Tongue (tissue), 3 donors: ENCODE measurements at places on chromosomes 12 and 14.

- no peak for DNase-seq
Measured at GRCh38 chr12:6823182-6824084, 1.8 kb downstream of the GPR162 start.

GRCh38 chr12:14514946-14515345, 52.7 kb downstream of the PLBD1 start:
- DNase-seq = no peak

DNA sequence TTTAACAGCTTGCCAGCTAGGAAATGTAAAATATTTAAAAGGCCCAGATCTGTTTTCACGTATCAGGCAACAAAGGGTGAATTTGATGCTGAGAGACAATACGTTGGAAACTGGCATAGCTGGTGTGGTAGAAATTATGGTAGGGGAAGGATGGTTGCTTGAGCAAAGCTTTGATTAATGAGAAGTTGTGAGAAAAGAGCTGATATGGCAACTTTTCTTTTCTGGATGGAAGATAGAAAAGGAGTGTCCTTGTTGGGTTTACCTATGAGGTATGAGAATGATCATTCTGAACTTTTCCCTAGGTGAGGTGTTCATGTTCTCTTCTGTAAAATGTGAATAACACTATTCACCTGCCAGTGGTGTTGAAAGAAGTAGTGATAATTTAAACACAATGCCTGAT, 34.2 kb downstream of the ZNF641 start:
- no peak for DNase-seq

GRCh38 chr12:63090716-63091115, 60.3 kb downstream of the AVPR1A start:
- DNase-seq = no peak

DNA sequence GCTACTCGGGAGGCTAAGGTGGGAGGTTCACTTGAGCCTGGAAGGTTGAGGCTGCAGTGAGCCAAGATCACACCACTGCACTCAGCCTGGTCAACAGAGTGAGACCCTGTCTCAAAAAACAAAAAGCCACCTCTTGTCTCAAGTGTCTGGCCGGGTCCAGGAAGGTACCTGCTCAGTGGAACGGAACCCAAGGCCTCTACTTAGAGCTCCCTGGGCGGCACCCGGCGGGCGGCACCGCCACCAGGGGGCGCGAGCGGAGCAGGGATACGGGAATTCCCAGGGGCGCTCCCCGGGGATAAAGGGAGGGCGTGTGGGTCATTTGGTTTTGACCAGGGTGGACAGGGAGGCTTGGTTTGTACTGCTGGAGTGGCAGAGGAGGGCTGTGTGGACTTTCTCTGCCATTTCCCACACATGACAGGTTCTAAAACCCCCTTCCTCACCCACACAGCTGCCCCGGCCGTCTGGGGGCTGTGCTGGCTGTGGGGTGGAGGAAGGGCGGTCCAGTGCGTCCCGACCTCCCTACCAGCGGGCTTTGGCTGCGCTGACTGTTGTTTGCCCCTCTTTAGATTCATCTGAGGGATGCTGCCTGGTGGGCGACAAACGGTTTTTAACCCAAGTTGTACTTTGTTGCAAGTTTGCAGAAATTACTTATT, 91.4 kb downstream of the SETD3 start:
- no peak for DNase-seq

DNA sequence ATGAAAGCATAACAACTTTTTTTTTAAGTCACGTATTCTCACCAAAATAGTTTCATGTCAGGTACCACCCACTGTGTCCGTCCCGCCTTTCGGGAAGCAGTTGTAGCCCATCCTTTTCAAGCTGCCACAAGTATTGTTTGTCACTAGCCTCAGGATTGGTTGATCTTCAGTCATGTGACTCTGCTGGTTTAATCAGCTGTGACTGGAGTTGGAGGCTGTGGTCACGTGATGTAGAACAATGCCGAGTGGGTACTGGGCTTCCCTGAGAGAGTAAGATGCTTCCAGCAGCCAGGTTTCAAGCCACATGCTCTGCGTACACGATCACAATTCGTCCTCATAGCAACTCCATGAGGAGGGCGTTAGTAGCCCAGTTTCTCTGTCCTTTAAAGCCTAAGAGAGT, 83.0 kb upstream of the WSCD2 start:
- DNase-seq = peak; percentile 4

- no peak for DNase-seq
Measured at GRCh38 chr12:52909331-52909730, 4.5 kb upstream of the KRT8 start.

GRCh38 chr14:80996049-80996901, 40.9 kb downstream of the TSHR start:
- DNase-seq = peak; percentile 74

DNA sequence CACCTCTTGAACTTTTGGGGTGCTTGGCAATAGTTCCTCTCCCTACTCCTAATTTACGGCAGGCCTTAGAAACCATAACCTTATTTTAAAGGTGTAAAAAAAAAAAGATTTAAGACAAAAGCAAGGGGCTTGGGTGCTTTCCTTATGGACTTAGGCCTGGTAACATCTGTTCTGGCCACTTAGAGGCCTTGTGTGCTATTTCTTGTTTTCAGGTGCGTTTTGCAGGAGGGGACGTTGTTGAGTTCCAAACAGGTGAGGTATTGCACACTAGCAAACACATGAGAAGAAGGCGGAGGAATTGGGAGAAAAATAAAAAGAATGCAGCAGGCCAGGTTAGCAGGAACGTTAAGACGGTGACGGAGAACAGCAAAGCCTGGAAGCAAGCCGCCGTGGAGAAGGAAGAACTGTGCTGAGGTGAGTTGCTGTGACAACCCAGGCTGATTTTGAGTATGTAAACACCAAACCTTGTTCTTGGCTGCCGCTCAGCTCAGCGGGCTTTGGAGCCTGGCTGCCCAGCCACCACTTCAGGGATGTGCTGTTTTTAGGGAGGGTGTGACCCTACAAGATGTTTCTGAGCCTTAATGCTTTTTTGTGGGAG, 17.3 kb downstream of the EMG1 start:
- DNase-seq = peak; percentile 62

DNA sequence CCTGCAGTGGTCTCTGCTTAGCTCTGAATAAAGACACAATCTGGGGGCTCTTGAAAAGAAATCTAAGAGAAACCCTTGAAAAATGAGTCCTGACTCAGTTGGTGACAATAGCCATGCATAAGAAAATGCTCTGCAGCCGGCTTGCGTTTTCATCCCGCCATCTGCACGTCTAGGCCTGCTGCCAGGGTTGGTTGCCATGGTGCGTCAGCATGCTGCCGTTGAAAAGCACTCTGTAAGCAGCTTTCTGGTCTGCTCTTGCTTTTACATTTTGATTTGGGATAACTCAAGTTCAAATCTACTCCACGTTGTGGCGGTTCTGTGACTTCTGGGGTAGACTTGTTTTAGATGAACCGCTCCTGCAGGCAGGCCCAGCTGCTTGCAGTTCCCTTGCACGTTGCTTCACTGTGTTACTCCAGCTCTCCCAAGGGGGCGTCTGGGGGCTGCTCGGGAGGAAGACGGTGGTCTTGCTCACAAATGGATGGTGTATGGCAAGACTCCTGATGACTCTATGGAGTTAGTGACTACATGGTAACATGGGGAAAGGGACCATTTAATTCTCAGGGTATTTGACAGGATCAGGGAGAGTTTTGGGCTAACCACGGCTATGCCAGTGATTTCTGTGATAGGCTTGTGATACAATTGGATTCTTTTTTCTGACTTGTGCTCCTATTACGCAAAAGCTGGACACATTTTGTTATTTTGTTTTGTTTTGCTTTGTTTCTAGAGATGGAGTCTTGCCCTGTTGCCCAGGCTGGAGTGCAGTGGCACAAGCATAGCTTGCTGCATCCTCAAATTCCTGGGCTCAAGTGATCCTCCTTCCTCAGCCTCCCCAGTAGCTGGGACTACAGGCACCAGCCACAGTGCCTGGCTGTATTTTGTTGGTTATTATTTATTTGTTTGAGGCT, 15.8 kb downstream of the WNT5B start:
- peak; percentile 95 for DNase-seq

GRCh38 chr14:86858591-86858990, 1134.4 kb downstream of the GALC start:
- no peak for DNase-seq

DNA sequence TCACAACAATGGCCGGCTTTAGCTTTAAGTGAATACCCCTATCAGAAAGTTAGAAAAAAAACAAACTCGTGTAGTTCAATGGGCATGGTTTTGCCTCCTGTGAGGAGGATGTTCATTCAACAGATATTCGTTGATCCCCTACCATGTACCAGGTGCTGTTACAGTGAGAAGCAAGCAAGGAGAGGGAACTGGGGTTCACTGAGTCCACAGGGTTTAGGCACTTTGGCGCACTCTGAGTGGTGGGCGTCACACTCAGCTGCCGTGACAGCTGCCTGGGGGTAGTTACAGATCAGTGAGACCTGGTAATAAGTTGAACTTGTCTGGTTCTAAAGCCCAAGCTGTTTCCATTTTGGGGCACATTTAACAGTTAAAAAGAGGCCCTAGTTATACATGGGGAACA, 74.2 kb downstream of the PAPOLA start:
- no peak for DNase-seq

DNA sequence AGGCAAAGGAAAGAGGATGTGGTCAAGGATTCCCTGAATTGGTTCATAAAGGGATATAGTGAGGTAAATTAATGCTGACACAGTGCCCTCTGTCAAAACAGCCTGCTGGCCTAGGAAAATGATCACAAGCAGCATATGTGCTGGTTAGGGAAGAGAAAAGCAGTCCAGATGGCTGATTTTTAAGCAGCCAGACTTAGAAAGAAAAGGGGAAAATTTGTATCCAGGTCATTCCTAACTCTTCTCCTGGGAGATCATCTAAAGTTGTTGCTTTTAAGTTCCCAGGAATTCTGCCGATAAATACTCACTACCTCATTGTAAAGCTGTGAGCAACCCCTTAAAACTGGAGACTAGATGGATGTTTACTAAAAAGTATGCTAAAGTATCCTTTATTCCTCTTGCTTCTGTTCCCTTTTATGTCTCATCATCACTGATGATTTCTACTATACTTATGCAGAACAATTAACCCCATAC, 46.4 kb upstream of the CNOT2 start:
- DNase-seq = peak; percentile 21

DNA sequence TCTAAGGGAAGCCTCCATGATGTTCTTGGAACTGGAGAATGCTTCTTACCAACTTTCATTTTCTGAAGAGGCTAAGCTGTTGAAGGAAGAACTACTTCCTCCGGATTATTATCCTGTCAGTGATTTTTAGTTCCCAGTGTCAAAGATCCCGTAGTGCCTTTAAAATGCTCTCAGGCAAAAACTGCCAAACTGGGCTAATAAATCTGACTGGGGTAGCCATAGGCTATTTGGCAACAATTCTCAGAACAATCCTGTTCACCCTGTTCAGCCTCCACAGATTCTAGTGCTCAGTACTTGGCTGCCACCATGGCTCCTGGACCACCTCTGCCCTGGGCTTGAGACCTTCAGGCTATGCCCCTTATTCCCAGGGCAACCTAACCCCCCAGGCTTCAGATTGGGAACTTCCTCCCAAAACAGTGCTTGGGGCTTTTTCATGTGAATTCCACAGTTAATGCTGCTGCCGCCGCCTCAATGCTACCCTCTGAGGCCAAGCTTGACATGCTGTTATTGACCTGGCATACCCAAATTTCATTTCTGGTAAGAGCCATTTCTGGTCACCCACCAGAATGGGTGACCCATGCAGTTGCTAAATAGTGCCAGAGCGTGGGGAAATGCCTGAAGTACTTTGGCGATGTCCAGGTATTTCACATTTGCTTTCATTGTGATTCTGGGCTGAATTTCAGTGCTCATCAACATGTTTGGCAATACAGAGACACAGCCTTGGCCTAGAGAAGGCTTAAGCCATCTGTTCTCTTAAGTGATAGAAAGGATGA, 110.0 kb upstream of the ARHGAP5 start:
- peak; percentile 30 for DNase-seq

DNA sequence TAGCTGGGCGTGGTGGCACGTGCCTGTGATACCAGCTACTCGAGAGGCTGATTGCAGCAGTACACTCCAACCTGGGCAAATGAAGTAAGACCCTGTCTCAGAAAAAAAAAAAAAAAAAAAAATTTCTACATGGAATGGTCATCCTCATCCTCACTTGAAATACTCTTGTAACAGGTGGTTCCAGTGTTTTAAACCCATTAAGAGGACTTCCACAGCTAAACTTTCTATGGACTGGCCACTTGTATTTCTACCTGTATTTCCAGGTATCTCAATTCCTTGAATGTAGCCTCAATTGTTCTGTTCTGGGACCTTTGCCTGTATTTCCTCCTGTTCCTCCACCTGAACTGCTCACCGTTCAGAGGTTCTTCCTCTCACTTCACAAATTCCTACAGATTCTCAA, 11.8 kb upstream of the PHLDA1 start:
- DNase-seq = no peak

- peak; percentile 92 for DNase-seq
Measured at GRCh38 chr14:22850944-22851764, 14.8 kb downstream of the MMP14 start.

GRCh38 chr12:31872831-31873604, 86.2 kb upstream of the RESF1 start:
- DNase-seq = no peak

GRCh38 chr14:89022274-89022673, 197.8 kb downstream of the TTC8 start:
- DNase-seq = no peak

DNA sequence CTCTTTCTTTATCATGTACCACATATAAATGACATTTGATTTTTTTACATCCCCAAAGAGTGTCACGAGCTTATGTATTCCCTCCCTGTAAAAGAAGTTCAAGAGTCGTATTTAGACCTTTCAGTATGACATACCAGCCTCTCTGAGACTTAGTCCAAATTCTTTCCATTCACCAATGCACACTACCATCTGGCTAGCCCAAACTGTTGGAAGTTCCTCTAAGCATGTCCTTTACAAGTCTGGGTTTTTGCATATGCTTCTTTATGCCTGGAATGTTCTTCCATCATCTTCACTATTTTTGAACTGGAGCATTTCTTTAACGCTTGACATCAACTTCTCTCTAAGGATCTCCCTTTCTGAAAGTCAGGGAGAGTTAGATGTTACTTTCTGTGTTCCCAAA, 68.5 kb upstream of the RGS6 start:
- DNase-seq = no peak

GRCh38 chr14:55361190-55361589, 50.4 kb downstream of the ATG14 start:
- DNase-seq = no peak

GRCh38 chr12:109944561-109945359, 44.7 kb downstream of the TCHP start:
- peak; percentile 62 for DNase-seq

GRCh38 chr12:121748571-121749265, 36.2 kb downstream of the TMEM120B start:
- DNase-seq = peak; percentile 50

GRCh38 chr12:125357561-125357960, 292.3 kb downstream of the AACS start:
- DNase-seq = no peak

- peak; percentile 83 for DNase-seq
Measured at GRCh38 chr12:71662849-71663560, 643 bp downstream of the ZFC3H1 start.

DNA sequence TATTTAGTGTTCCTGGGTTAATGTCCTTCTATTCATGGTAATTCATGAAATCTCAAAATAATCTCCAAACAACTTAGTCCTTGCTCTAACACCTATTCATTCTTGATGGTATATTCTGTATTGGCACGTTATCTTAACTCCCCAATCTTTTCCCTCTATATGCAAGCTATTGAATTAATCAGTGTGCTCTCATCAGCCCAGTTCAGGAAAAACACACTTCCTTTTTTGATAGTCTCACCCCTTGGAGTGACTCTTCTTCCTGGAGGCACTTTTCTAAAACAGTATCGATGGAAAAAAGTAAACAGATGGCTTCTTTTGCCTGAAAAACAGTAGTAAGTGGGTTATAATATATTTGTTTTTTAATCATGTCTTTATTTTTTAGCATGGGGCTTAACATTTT, 28.6 kb downstream of the TULP3 start:
- DNase-seq = no peak
